ENCODE measurements at places on chromosomes 13 and 19.

GRCh38 chr13:90498816-90499215 lies 848.7 kb upstream of the MIR17HG start:
- no peak for DNase-seq

- no peak for DNase-seq
Observed at GRCh38 chr13:114065926-114066774, 66.3 kb downstream of the RASA3 start.

DNA sequence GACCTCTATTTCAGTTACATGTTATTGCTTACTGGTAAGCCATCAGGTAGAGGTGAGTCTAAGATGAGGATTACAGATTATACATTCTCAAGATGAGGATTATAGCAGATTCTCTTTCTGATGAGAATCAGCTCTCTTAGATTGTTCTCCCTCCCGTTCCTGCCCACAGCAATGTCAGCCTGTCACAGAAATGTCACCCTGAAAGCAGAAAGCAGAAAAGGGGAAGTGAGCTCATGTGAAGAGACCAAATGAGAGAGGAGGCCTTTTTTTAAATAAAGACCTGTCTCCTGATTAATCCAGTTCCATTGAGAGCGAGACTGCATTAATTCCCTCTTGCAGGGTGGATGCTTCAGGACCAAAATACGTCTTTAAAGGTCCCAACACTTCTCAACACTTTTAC lies 445.6 kb downstream of the KCTD12 start:
- DNase-seq, result no peak

- no peak for DNase-seq
Observed at GRCh38 chr19:14182476-14182875, 23.5 kb downstream of the ADGRL1 start.

GRCh38 chr19:50688766-50689165 lies 30.8 kb downstream of the SHANK1 start:
- DNase-seq, result no peak

- DNase-seq, result no peak
Observed at GRCh38 chr19:6970021-6970420, 51.2 kb downstream of the MBD3L2B start.

- DNase-seq, result no peak
Observed at GRCh38 chr19:38687837-38688378, 40.5 kb downstream of the ACTN4 start.

DNA sequence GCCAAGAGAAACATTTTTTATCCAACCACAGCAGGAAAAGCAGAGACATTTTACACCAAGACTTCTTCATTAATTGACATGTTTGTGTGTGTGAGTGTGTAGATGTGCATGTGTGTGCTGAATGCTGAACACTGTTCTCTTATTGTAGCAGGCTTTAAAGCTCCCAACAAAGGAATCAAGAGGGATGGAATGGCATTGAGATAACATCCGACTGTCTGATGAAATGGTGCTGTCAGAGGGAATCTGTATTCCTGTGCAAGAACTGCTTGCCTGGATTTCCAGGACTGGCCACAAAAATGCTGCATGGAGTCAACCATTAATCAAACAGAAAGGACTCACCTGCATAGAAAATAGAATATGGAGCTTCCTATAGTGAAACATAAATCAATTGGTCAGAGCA lies 354.0 kb downstream of the UQCRFS1 start:
- no peak for DNase-seq

DNA sequence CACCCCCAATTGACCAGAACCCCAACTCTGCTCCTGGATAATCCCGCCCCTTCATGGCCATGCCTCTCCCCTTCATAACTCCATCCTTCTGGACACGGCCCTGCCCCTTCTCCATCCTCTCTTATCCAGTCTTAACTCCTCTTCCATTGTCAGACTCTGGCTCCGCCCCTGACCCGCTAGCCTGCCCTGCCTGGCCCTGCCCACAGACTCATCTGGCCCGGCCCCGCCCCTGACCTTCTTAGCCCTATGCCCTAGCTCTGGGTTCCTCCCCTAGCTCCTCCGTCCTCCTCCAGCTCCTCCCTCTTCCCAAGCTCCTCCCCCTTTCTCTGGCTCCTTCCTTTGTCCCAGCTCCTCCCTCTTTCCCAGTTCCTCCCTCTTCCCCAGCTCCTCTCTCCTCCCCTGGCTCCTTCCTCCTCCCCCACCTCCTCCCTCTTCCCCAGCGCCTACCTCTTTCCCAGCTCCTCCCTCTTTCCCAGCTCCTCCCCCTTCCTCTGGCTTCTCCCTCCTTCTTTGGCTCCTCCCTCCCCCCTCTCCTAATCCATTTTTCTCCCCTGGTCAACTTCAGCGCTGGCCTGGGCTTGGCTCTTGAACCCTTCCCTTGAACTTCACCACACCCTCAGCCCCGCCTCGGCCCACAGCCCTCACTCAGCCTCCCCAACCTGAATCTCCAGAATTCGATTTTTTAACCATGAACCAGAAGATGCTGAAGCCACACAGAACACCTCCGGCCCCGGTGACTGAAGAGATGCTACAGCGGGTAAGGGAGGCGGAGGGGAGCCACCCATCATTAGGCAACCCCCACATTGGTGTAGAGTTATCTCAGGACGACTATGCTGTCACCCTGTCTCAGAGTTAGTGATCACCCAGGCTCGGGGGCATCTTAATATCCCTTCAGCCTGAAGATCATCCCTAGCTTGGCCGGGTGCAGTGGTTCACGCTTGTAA lies 9.2 kb upstream of the ZNF358 start:
- DNase-seq, result peak; percentile 90

GRCh38 chr19:45917421-45918091 lies 3.0 kb upstream of the NANOS2 start:
- no peak for DNase-seq

DNA sequence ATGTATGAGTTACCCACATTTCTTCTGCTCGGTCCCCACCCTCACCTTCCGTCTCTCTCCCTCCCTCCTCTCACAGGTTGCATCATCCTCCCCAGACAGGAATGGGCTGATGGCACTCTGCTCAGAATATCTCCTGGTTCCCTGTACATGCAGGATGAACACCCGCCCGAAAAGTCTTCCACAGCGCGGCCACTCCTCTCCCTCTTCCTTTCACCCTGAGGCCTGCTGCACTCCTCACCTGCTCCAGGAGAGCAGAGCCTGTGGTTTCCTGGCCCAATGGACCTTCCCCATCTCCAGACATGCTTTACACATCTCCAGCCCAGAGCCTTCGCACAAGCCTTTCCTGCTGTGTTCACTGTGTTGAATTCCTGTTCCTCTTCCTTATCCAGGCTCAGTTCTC lies 40.9 kb downstream of the GSX1 start:
- no peak for DNase-seq

- no peak for DNase-seq
Observed at GRCh38 chr19:17436094-17436873, 12.2 kb downstream of the TMEM221 start.

- DNase-seq, result no peak
Observed at GRCh38 chr19:40524133-40524549, 52.5 kb upstream of the SHKBP1 start.

GRCh38 chr19:6532244-6532999 lies 1.6 kb downstream of the TNFSF9 start:
- DNase-seq, result no peak

DNA sequence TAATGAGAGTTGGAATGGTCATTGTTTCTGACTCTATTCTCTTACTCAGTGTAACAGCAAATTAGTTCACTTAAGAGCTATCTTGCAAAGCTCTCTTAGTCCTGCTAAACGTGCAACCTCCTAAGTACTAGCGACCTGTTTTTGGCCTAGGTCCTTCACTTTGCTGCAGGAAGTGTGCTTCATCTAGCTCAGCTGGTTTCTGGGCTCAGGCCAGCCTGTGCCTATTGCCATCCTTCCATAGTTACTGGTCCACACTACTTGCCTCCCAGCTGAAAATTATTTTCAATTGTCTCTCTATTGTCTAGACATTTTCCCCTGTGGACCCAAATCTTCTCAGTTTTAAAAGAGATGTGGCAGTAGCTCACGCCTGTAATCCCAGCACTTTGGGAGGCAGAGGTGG lies 561.3 kb downstream of the FGF9 start:
- DNase-seq, result no peak

DNA sequence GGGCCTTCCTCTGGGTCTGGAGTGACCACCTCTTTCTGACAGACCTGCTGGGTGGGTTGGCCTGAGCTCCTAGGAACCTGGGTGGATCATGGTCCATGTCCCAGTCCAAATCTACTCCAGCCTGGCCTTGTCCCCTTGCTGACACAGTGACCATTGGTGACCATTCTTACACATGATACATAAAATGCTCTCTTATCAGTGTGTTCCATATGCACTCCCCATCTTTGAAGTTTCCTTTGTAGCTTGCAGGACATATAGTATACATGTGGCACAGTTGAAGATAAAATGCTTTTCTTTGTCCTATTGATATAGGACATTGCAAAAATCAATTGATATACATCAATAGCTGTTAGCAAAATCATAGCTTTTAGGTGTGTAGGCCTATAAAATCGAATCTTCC lies 291.8 kb downstream of the MYO16 start:
- no peak for DNase-seq

DNA sequence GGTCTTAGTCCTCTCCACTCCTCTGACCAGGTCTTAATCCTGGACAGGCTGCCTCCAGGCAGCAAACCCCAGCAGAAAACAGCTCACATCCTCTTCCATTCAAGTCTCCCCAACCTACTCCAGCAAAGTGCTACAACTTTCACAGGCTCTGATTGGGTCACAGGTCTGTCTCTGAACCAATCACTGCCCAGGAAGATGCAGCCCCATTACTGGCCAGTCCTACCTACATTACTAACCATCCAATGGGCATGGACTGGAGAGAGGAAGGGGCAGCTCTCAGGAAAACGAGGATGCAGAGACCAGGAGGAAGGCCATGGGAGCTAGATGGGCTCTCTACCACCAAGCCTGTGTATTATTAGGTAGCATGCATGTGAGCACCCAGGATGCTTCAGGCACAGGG lies 12.2 kb downstream of the MED26 start:
- no peak for DNase-seq

GRCh38 chr13:50244713-50245574 lies 229.7 kb downstream of the KCNRG start:
- DNase-seq, result peak; percentile 84

DNA sequence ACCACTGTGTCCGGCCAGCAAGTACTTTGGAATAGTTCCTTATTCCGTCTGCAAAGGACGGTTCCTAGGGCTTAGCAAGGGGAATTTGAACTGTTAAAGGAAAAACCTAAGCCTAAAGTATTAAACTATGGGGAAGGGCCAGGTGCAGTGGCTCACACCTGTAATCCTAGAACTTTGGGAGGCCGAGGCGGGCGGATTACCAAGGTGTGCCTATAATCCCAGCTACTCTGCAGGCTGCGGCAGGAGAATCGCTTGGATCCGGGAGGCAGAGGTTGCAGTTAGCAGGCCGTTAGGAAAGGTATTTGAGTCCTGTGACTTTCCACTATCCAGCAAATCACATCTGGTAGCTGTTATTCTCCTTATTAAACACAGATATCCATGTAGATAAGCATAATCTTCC lies 9.4 kb upstream of the RAB20 start:
- DNase-seq, result no peak

- no peak for DNase-seq
Observed at GRCh38 chr13:94878602-94879165, 166.3 kb upstream of the SOX21 start.

GRCh38 chr19:2016041-2016807 lies 710 bp upstream of the BTBD2 start:
- DNase-seq, result peak; percentile 81

- no peak for DNase-seq
Observed at GRCh38 chr13:48578516-48579164, 45.8 kb upstream of the RCBTB2 start.

GRCh38 chr19:5298471-5298901 lies 42.1 kb downstream of the PTPRS start:
- DNase-seq, result peak; percentile 3

GRCh38 chr19:47740866-47741519 lies 4.4 kb upstream of the NOP53 start:
- no peak for DNase-seq

DNA sequence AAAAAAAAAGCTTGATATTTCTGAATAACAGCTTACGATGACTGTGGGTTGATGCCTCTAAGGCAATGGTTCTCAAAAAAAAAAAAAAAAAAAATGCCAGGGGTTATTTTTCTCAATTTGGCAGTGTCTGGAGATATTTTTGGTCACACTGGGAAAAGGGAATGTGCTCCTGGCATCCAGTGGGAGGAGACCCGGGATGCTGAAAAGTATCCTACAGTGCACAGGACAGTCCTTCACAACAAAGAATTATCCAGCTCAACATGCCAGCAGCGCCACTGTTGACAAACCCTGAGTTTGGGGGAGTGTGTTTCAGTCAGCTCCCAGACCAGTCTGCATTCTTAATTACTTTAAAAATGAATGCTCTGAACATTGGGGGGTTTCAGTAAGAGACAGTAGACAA lies 54.5 kb downstream of the FLT3 start:
- DNase-seq, result no peak

GRCh38 chr13:24127116-24127631 lies 33.3 kb upstream of the SPATA13 start:
- peak; percentile 74 for DNase-seq

- no peak for DNase-seq
Observed at GRCh38 chr19:40553885-40554857, 22.5 kb upstream of the SHKBP1 start.

DNA sequence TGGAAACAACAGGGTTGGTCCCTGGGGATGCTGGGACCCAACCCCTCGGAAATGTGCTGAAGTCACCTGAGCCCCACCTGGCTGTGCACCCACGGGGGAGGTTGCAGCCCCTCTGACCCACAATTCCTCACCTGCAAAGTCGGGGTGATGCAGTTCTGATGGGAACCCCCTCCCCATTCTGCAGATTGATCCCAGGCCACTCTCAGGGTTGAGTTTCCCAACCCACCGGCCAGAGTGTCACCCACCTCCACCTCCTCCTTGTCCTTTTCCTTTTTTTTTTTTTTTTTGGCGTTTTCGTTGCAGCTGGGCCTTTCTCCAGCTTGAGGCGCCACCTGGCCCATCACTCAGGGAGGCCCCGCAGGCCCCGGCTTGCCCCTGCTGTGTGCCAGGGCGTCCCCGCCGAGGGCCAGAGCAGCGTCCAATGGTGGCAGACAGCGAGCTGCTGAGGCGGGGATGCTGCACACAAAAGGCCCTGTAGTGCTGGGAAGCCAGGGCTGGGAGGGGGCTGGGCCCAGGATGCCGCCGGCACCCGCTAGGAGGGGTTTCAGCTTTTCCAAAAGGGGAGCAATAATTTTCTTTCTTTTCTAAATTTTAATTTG lies 4.6 kb downstream of the PIK3R2 start:
- no peak for DNase-seq

- no peak for DNase-seq
Observed at GRCh38 chr13:64767054-64767453, 2463.1 kb downstream of the PCDH9 start.

GRCh38 chr19:33456076-33456844 lies 65.3 kb downstream of the PEPD start:
- DNase-seq, result no peak

DNA sequence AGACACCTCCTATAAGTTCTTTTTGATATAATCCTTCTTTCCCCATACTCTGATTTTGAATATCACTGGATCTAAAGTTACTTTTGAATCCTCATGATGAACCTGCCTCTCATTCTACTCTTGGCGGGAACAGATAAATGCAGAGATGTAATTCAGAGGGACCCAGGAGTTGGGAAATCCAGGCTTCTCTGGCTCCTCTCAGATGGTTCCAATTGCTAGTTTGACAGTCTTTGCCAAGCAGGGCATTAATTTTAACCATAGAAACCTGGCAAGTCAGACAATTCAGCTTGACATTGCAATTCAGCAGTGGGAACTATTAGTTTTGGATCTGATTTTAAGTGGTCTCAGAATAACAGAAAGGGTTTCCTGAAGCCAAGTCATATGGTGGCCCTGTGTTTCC lies 67.3 kb upstream of the KLF12 start:
- no peak for DNase-seq
